ENCODE measurements at places on chromosomes 16 and 17. TPM values are rescaled to one million over a fixed set of nuclear protein-coding genes. Genes with fewer than 3 reads are reported as not detected.

Gene TRIM47
- 15.5 TPM for total RNA-seq

Gene CD300E
- 0.03 TPM for total RNA-seq

Gene CTU2
- total RNA-seq: 5.9 TPM

Gene KRT36
- not detected for total RNA-seq

Gene IGSF6
- 0.70 TPM for total RNA-seq

Gene KRTAP3-2
- total RNA-seq: not detected

Gene NTN3
- 4.8 TPM for total RNA-seq

Gene SLC6A2
- total RNA-seq: 1.1 TPM

Gene GSG1L
- total RNA-seq: not detected

DNA sequence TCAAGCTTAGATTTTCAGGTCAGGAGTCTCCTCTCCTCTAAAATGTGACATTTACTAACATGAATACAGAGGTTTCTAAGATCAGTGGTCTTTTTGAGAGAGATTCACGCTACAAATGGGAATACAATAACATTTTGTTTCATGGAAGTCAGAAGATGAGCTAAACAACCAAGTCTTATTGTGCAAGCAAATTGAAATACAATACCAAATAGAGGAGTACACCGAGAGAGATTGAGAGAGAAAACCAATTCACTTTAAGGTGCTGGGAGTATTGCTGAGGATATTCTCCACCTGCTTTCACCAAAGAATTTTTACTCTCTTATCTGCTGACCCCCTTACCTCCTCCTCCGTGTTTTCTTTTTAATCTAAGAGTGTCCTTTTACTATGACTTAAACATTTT lies 11.5 kb downstream of the VEZF1 start:
- DNase-seq: no peak

DNA sequence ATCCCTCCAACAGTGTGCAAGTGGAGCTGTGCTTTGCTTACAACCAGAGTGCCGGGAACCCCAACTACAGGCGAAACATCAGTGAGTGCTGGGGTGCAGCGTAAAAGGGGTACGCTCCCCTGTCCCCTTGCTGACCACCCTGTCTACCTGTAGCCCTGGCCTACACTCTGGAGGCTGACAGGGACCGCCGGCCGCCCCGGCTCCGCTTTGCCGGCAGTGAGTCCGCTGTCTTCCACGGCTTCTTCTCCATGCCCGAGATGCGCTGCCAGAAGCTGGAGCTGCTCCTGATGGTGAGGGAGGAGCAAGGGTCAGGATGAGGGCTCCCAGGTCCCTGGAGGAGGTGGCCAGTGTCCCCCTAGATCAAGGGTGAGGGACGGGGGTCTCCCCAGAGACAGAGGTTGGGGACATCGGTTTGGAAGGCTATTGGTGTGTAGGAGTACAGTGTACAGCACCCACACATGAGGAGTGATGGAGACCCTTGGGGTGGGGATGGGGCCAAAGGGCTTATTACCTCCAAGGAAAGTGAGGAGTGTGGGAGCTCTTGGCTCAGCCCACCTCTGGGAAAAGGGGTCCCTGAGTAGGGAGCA lies 19.6 kb upstream of the PDK2 start:
- DNase-seq: no peak

- peak; percentile 62 for DNase-seq
Observed at GRCh38 chr16:84827131-84827574, 7.4 kb downstream of the CRISPLD2 start.

- no peak for DNase-seq
Observed at GRCh38 chr17:75456039-75456416, 407 bp upstream of the TMEM94 start.

DNA sequence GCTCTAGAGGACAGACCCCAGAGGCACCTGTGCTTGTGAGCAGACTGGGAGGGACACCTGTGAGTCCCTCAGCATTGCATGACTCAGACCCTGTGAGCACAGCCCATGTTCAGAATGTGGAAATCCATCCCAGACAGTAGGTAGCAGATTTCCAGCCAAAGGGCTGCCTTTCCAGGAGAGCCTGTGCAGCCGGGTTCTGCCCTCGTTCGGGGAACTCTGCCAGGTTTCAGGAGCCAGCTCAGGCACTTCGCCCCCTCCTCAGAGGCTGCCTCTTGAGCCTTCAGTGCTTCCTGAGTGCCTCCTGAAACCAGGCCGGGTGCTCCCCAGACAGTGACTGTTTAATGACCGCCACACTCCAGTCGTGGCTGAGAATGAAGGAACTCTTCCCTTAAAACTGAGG lies 23.3 kb upstream of the SDR42E2 start:
- DNase-seq: no peak

DNA sequence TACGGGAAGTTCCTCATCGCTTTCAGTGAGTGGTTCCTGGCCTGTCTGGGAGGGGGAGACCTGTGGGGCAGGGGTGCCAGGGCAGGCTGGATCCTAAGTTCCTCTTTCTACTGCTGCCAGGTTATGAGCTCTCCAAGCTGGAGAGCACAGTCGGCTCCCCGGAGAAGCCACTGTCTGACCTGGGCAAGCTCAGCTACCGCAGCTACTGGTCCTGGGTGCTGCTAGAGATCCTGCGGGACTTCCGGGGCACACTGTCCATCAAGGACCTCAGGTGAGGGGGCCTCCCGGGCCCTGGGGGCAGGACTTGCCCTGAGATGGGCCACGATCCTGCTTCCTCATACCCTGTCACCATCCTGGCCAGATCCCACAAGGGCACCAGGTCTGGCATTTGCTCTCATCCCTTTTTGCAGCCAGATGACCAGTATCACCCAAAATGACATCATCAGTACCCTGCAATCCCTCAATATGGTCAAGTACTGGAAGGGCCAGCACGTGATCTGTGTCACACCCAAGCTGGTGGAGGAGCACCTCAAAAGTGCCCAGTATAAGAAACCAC lies 5.1 kb downstream of the PRSS8 start:
- no peak for DNase-seq

GRCh38 chr17:12431188-12431587 lies 234.5 kb upstream of the MYOCD start:
- DNase-seq: no peak

DNA sequence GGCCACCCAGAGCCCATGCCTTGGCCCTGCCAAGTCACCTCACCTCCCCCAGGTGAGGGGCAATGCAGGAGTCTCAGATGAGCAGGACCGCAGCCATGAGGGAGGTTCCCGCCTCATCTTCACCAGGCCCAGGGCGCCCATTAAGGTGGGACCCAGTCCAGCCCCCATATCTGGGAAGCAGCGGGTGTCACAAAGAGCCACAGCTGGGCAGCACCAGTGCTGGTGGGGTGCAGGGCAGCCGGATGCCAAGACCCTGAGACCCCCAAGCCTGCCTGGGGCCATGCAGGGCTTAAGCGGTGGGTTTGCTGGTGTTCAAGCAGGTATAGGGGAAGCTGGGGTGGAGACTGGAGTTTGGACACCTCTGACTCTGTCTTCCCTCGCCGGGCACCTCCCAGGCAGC lies 237.8 kb upstream of the GSE1 start:
- no peak for DNase-seq

DNA sequence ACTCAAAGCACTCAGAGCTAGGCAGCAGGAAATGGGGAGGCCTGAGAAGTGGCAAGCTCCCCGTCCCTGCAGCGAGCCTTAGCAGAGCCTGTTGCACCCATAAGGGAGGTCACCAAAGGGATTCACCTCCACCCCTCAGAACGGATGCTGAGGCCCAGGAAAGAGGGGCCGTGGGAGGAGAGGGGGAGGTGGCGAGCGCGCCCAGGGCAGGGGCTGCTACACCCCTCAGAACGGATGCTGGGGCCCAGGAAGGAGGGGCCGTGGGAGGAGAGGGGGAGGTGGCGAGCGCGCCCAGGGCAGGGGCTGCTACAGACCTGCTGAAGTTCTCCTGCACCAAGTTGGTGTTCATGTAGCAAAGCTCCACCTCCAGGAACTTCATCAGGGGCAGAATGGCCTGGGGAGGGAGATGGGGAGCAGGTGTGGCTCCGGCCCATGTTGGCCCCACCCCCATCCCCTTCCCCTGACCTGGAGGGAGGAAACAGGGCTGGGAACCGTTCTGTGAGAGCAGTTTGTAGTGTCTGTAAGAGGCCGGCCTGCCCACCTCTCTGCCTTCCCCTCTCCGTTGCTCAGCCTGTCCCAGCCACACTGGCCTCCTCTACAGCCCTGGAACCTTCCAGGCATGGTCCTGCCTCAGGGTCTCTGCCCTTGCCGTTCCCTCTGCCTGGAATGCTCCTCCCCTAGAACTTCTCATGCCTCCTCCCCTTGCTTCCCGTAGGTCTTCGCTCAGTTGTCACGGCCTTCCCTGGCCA lies 11.4 kb downstream of the UNC13D start:
- no peak for DNase-seq

Data from hepatocyte (in vitro differentiated cells).